ENCODE measurements at places on chromosomes 7 and 10.

GRCh38 chr10:9028231-9028630 lies 973.7 kb downstream of the GATA3 start:
- no peak overlapping the region for H3K27ac ChIP-seq
- H3K27me3 ChIP-seq = no peaks in the 10 kb centered on the region
- DNase-seq = no peak
- H3K4me1 ChIP-seq = peaks cover 31% of the 10 kb centered on the region

GRCh38 chr7:158710651-158711102 lies 6.1 kb upstream of the NCAPG2 start:
- DNase-seq = no peak
- peaks cover 18% of the 10 kb centered on the region for H3K36me3 ChIP-seq
- peak overlapping the region; percentile 32 for H3K27ac ChIP-seq
- H3K4me3 ChIP-seq = peak overlapping the region; percentile 47

DNA sequence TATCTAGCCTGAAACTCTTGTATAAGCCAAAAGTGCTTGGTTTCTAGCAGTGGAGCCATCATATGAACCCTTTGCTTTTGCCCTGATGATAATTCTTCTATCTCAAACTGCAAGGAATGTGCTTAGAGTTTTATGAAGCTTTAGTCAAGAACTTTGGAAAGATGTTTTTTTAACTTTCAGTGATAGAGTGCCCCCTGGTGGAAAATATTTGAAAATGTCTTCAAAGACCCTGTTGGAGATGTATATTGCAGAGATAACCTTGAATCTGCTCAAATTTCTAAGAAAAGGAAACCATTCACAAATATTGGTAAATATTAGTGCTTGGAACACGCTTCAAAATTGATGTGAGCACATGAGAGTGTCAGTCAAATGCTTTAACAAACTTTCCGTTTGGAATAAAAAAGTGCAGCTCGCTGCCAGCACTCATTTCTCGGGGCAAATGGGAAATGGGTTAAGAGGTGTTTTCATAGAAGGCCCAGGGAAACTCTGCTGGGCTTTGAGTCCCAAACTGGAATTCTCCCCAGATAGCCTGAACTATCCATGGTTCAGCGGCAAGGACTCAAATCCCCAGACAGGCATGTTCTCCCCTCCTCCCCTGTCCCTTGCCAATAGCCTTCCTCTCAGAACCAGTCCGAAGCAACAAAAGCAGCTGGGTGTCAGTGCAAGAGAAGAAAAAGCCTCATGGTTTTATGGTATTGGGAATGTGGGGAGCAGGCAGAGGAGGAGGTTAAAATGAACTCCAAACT lies 129.3 kb downstream of the MYOF start:
- H3K4me1 ChIP-seq = peaks cover 3% of the 10 kb centered on the region
- peaks cover 1% of the 10 kb centered on the region for H3K36me3 ChIP-seq
- H3K27ac ChIP-seq = no peak overlapping the region
- DNase-seq = no peak
- no peak overlapping the region for H3K4me3 ChIP-seq
- no peaks in the 10 kb centered on the region for H3K27me3 ChIP-seq

DNA sequence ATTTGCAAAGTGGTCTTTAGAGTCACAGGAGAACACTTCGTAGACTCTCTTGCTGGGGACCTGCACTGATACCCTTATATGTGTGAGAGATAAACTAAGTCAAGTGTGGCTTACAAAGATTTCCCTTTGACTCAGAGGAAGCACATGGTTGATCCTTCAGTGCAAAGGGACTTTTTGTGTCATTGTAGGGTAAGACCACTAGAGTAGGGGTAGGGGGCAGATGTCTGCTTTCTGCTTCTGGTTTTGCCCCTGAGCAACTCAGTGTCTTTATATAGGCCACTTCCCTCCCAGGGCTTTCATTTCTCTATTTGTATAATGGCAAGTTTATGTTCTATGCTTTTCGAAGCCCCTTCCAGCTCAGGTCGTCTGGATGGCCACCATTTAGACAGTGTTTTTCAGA lies 281.7 kb downstream of the SORCS3 start:
- H3K4me1 ChIP-seq = no peaks in the 10 kb centered on the region
- no peaks in the 10 kb centered on the region for H3K27me3 ChIP-seq
- H3K4me3 ChIP-seq = no peak overlapping the region
- no peak for DNase-seq
- no peak overlapping the region for H3K27ac ChIP-seq
- H3K36me3 ChIP-seq = no peaks in the 10 kb centered on the region

GRCh38 chr7:87147500-87147899 lies 4.8 kb upstream of the DMTF1 start:
- H3K27me3 ChIP-seq = no peaks in the 10 kb centered on the region
- no peak overlapping the region for H3K4me3 ChIP-seq
- no peaks in the 10 kb centered on the region for H3K36me3 ChIP-seq

- peak overlapping the region; percentile 80 for H3K27ac ChIP-seq
- DNase-seq = no peak
- peaks cover 70% of the 10 kb centered on the region for H3K4me1 ChIP-seq
- peak overlapping the region; percentile 44 for H3K4me3 ChIP-seq
Measured at GRCh38 chr10:62062752-62063512, 161.4 kb downstream of the ARID5B start.

- peak overlapping the region; percentile 59 for H3K4me3 ChIP-seq
- H3K27ac ChIP-seq = peak overlapping the region; percentile 43
- peaks cover 32% of the 10 kb centered on the region for H3K4me1 ChIP-seq
- peaks cover 8% of the 10 kb centered on the region for H3K36me3 ChIP-seq
- DNase-seq = peak; percentile 38
- H3K27me3 ChIP-seq = no peaks in the 10 kb centered on the region
Measured at GRCh38 chr7:12715372-12716133, 28.1 kb downstream of the ARL4A start.

DNA sequence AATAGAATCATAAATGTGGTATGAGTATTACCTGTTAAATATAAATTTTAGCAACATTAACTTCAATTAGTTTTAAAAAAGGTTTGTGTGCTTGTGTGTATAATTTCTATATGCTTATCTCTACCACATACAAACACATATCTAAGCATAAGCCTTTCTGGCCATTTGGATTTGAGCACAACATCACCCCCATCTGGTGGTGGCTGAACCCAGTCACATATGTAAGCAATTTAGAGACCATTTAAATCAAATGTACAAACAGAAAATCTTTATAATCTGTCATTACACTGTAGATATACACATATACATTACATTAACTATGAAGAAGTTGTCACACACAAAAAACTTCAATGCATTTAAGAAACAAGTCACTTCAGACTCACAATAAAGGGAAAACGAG lies 31.7 kb downstream of the GPR22 start:
- H3K27me3 ChIP-seq = no peaks in the 10 kb centered on the region
- peaks cover 3% of the 10 kb centered on the region for H3K36me3 ChIP-seq
- H3K4me1 ChIP-seq = peaks cover 11% of the 10 kb centered on the region
- no peak overlapping the region for H3K4me3 ChIP-seq

- peaks cover 8% of the 10 kb centered on the region for H3K27me3 ChIP-seq
- DNase-seq = no peak
- H3K4me1 ChIP-seq = peaks cover 6% of the 10 kb centered on the region
Measured at GRCh38 chr10:14639637-14640036, 135.1 kb downstream of the FAM107B start.

GRCh38 chr10:110324201-110324804 lies 19.6 kb upstream of the SMNDC1 start:
- no peaks in the 10 kb centered on the region for H3K27me3 ChIP-seq
- no peak overlapping the region for H3K4me3 ChIP-seq
- no peak for DNase-seq
- peaks cover 1% of the 10 kb centered on the region for H3K36me3 ChIP-seq
- no peak overlapping the region for H3K27ac ChIP-seq

DNA sequence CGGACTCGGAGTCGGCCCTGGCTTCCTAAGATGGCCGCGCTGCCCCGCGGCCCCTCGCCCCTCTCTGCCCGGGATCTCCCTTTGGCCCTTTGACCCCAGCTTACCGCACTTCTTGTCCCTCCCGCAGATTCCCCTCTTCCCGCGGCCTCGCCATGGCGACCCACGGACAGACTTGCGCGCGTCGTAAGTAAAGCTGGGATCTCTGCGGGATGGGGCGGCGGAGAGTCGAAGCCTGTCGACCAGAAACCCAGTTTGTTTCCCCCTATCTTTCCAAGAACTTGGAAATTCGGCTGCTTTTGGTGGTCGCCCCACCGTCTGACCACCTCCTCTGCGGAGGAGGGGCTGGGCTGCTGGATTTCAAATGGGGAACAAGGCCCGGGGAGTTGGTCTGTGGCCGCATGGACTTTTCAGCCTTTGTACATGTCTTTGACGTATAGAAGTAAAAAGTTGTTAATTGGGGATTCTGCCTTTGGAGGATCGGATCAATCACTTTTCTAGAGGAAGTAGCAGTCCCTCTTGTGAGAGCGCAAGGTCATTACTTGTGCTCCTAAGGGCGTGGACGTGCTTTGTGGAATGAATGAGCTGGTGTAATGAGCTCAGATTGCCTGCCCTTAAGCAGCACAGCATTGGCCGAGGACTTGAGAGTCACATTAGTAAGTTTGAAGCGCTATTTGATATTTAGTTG lies 553 bp downstream of the VDAC2 start:
- DNase-seq = peak; percentile 37
- H3K27me3 ChIP-seq = no peaks in the 10 kb centered on the region
- peaks cover 34% of the 10 kb centered on the region for H3K4me1 ChIP-seq

DNA sequence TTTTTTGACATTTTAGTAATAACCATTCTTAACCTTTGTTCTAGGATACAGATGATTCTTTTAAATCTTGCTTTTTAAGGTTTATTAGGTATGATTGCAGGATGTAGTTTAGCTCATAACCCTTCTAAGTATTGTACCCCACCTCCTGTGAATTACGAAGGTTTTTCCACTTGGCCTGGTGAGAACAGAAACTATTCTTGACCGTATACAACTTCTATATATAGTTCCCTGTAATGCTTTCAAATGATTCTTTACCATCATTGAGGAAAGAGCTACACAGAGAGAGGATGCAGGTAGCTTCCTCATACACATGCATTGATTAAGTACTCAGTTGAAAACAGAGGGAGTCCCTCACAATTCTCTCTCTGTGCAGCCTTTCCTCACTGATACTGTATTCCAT lies 86.3 kb downstream of the PALS2 start:
- no peaks in the 10 kb centered on the region for H3K27me3 ChIP-seq
- H3K36me3 ChIP-seq = no peaks in the 10 kb centered on the region
- no peak overlapping the region for H3K4me3 ChIP-seq

GRCh38 chr7:131281266-131282048 lies 46.2 kb upstream of the MKLN1 start:
- H3K27ac ChIP-seq = no peak overlapping the region
- H3K27me3 ChIP-seq = peaks cover 4% of the 10 kb centered on the region
- DNase-seq = no peak
